ENCODE measurements at places on chromosomes 2 and 18. TPM values are rescaled to one million over a fixed set of nuclear protein-coding genes. Genes with fewer than 3 reads are reported as not detected.
A peak's percentile ranks its signal among the peaks of the same experiment; 100 is the strongest.

DNA sequence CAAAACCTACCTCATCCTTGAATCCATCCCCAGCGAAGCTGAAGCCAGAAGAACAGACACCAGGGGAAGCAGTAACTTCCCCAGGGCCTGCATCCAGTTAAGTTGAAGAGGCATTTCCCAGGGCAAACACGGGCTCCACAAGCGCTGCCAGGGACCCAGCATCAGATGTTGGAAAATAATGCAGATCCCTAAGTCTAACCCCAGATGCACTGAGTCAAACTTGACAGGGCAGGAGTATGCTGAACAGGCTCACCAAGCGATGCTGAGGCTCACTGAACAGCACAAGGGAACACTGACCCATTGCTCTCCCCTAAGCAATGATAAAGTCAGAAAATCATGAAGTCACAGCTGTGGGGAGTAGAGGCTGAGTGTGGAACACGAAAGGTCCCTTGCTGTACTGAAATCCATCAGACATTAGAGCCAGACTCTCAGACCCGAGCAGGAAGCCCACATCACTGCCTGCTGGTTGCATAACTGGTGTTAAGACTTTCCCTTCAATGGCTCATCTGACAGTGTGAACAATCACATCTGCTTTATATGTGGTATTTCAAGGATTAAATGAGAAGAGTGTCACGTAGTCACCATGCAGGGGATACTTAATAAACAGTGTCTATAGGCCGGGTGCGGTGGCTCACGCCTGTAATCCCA is 36.2 kb downstream of the TNS1 start:
- H3K27me3 ChIP-seq: no peaks in the 10 kb centered on the region
- H3K4me3 ChIP-seq: no peak overlapping the region
- DNase-seq: peak; percentile 44
- peaks cover 38% of the 10 kb centered on the region for H3K4me1 ChIP-seq

Gene SERPINB13
- 17.3 TPM for total RNA-seq

Gene CCBE1
- 1.6 TPM for total RNA-seq

- H3K36me3 ChIP-seq: no peaks in the 10 kb centered on the region
- no peak overlapping the region for H3K4me3 ChIP-seq
- no peaks in the 10 kb centered on the region for H3K27me3 ChIP-seq
- no peaks in the 10 kb centered on the region for H3K4me1 ChIP-seq
These were observed 3.8 kb downstream of the SULT1C3 start for GRCh38 chr2:108243566-108243965.

DNA sequence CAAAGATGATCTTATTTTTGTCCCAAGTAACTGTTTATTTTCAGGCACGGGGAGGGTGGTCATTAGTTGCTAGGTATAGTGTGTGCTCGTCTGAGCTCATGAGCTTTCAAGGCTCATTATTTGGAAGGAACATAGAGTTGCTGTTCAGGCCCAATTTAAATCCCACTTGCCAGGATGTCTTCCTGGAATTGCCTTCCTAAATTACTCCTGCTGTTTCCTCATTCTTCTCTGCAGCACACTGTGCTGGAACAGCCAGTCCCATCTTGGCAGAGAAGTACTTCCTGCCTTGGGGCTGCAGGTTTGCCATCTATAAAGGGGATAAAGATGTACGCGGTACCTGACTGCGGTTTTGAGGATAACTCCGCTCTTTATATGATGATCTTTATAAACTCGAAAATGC is 37.3 kb downstream of the GREB1 start:
- DNase-seq: peak; percentile 42
- H3K4me1 ChIP-seq: peaks cover 4% of the 10 kb centered on the region
- no peaks in the 10 kb centered on the region for H3K27me3 ChIP-seq

Gene PLEK
- 1.1 TPM for total RNA-seq

Gene GORASP2
- 48.9 TPM for total RNA-seq

DNA sequence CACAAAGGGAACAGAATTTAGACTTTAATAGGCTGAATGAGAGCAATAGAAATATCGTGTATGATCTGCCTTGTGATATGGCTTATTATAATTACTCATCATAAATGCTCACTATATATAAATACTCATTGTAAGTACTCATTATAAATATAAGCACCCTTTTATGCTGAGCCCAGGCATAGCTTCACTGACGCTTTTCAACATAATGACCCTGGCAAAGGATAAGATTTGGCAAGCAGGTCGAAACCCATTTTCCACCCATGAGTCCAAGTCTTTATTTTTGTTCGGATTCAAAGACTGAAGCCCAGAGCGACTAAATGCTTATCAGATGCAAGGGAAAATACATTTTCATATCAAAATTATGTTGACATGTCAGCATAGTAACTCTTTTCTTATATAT is 500.4 kb downstream of the SLC4A3 start:
- no peak for DNase-seq
- H3K27ac ChIP-seq: no peak overlapping the region
- H3K4me1 ChIP-seq: no peaks in the 10 kb centered on the region

Gene CRYGB
- total RNA-seq: not detected

DNA sequence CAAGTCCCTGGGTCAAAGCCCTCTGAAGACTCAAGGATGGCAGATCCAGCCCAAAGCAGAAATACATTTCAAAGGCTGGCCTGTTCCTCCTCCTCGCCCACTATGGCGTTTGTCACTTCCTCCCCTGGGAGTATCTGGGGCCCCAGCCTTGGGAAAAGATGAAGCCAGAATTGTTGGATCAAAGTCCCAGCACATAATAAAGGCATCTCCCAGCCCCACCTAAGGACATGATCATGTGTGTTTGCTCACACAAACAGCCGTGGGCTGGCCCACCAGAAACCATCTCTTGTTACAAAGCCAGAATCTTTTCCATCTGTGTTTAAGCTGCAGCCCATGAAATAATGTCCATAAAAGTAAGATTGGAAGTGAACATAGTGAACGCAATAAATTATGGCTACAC is 50.1 kb upstream of the HAAO start:
- no peak overlapping the region for H3K4me3 ChIP-seq
- H3K27me3 ChIP-seq: no peaks in the 10 kb centered on the region
- no peaks in the 10 kb centered on the region for H3K36me3 ChIP-seq
- peaks cover 60% of the 10 kb centered on the region for H3K4me1 ChIP-seq

- DNase-seq: no peak
- H3K27ac ChIP-seq: no peak overlapping the region
- no peaks in the 10 kb centered on the region for H3K4me1 ChIP-seq
These were observed 16.8 kb downstream of the GULP1 start for GRCh38 chr2:188308483-188308882.

Gene SOCS6
- total RNA-seq: 17.6 TPM

- H3K27me3 ChIP-seq: no peaks in the 10 kb centered on the region
- no peak overlapping the region for H3K4me3 ChIP-seq
- H3K36me3 ChIP-seq: no peaks in the 10 kb centered on the region
- no peak for DNase-seq
- no peak overlapping the region for H3K27ac ChIP-seq
These were observed 407.0 kb upstream of the KCNJ3 start for GRCh38 chr2:154291511-154291910.

Gene SSB
- 52.3 TPM for total RNA-seq

Gene DNAJC27
- total RNA-seq: 3.1 TPM

DNA sequence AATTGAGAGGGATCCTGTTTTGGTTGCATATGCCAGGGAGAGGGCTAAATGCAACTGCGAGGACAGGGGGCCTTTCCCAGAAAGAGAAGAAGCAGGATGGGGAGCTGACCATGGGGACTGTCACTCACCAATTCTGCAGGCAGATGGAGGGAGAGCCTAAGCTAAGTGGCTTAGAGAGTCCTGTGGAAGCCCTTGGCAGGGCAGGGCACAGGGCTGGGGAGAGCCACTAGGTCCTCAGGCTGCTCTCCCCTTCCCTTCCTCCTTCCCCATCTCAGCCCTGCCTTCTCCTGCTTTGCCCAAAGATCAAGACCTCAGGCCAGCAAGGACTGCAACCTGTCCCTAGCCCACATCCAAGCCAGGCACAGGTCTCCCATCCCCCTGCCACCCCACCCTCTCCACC is 24.4 kb upstream of the CATIP start:
- H3K36me3 ChIP-seq: no peaks in the 10 kb centered on the region
- no peaks in the 10 kb centered on the region for H3K27me3 ChIP-seq
- no peak for DNase-seq
- no peaks in the 10 kb centered on the region for H3K4me1 ChIP-seq
- H3K4me3 ChIP-seq: no peak overlapping the region

DNA sequence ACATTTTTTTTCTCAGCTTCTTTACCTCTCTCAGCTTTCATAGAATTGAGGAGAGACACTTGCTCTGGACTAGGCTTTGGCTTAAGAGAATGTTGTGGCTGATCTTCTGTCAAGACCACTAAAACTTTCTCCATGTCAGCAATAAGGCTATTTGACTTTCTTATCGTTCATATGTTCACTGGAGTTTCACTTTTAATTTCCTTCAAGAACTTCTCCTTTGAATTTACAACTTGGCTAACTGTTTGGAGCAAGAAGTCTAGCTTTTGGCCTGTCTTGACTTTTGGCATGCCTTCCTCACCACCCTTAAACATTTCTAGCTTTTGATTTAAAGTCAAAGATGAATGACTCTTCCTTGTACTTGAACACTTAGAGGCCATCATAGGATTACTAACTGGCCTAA is 104.4 kb upstream of the SLC39A10 start:
- H3K27ac ChIP-seq: no peak overlapping the region
- H3K27me3 ChIP-seq: no peaks in the 10 kb centered on the region
- no peak overlapping the region for H3K4me3 ChIP-seq
- no peak for DNase-seq

Gene FBXO48
- 2.2 TPM for total RNA-seq

DNA sequence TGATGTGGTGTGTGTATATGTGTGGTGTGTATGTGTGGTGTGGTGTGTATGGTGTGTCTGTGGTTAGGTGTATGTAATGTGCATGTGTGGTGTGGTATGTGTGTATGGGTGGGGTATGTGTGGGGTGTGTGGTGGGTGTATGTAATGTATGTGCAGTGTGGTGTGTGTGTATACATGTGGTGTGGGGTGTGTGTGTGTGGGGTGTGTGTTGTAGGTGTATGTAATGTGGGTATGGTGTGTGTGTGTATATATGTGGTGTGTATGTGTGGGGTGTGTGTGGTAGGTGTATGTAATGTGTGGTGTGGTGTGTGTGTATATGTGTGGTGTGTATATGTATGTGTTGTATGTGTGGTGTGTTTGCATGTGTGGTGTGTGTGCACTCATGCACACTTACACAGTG is 84.8 kb upstream of the ID2 start:
- peak; percentile 4 for DNase-seq
- no peaks in the 10 kb centered on the region for H3K27me3 ChIP-seq
- no peaks in the 10 kb centered on the region for H3K4me1 ChIP-seq
- no peaks in the 10 kb centered on the region for H3K36me3 ChIP-seq
- no peak overlapping the region for H3K27ac ChIP-seq

GRCh38 chr2:8115456-8115855 is 566.4 kb upstream of the ID2 start:
- no peak for DNase-seq
- H3K4me1 ChIP-seq: peaks cover 2% of the 10 kb centered on the region
- no peak overlapping the region for H3K27ac ChIP-seq
- H3K4me3 ChIP-seq: no peak overlapping the region

- peaks cover 21% of the 10 kb centered on the region for H3K4me1 ChIP-seq
- peak; percentile 56 for DNase-seq
- H3K36me3 ChIP-seq: no peaks in the 10 kb centered on the region
- no peak overlapping the region for H3K27ac ChIP-seq
- H3K4me3 ChIP-seq: no peak overlapping the region
These were observed 23.9 kb upstream of the ALLC start for GRCh38 chr2:3633982-3634595.

Gene SLC40A1
- total RNA-seq: 20.4 TPM

DNA sequence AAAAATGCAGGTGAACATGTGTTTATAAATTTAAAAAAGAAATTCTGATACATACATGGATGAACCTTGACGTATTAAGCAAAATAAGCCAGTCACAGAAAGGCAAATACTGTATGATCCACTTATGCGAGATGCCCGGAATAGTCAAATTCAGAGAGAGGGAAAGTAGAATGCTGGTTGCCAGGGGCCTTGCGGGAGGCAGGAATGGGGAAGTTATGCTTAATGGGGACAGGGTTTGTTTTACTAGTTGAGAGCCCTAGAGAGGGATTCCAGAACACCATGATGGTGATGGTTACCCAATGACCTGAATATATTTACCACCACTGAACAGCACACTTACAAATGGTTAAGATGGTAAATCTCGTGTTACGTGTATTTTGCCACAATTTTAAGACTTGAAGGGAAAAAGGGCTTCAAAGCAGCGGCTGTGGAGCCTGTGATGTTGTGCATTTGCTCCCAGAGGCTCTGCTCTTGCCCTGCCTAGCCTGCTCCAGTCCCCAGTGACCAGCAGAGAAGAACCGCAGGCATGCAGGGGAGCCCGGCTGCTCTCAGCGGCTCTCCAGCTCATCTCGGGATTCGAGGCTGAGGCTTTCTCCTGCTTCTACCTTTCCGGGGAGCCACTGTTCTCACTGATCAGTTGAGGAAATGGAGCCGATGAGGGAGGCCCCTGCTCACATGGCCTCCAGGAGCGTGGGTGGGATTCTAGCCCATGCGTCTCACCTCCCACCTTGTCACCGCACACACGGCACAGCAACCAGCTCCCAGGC is 51.7 kb upstream of the TFCP2L1 start:
- H3K27me3 ChIP-seq: no peaks in the 10 kb centered on the region
- peaks cover 6% of the 10 kb centered on the region for H3K4me1 ChIP-seq
- no peak overlapping the region for H3K4me3 ChIP-seq
- H3K27ac ChIP-seq: no peak overlapping the region

Gene MOB4
- total RNA-seq: 25.1 TPM

- H3K36me3 ChIP-seq: no peaks in the 10 kb centered on the region
- H3K4me1 ChIP-seq: no peaks in the 10 kb centered on the region
- no peak for DNase-seq
- H3K27me3 ChIP-seq: no peaks in the 10 kb centered on the region
These were observed 1356.2 kb upstream of the NXPH2 start for GRCh38 chr2:140136366-140136765.

Gene ANKRD30BL
- total RNA-seq: not detected

Gene MC4R
- total RNA-seq: not detected

- H3K27me3 ChIP-seq: no peaks in the 10 kb centered on the region
- DNase-seq: no peak
- no peaks in the 10 kb centered on the region for H3K4me1 ChIP-seq
- no peak overlapping the region for H3K27ac ChIP-seq
These were observed 189.1 kb downstream of the UBE2E3 start for GRCh38 chr2:181169503-181169902.

Gene LAMA3
- total RNA-seq: 272 TPM

DNA sequence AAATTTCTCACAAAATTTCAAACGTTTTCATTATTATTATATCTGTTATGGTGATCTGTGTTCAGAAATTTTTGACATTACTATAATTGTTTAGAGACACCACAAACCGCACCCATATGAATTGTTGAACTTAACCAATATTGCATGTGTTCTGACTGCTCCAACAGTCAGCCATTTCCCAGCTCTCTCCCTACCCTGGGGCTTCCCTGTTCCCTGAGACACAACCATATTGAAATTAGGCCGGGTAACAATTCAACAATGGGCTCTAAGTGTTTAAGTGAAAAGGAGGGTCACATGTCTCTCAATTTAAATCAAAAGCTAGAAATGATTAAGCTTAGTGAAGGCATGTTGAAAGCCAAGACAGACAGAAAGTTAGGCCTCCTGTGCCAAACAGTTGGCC is 424.0 kb downstream of the DSC3 start:
- no peak overlapping the region for H3K4me3 ChIP-seq
- DNase-seq: no peak
- no peaks in the 10 kb centered on the region for H3K36me3 ChIP-seq
- no peaks in the 10 kb centered on the region for H3K27me3 ChIP-seq
- no peak overlapping the region for H3K27ac ChIP-seq
- no peaks in the 10 kb centered on the region for H3K4me1 ChIP-seq

- H3K27ac ChIP-seq: no peak overlapping the region
- peaks cover 17% of the 10 kb centered on the region for H3K27me3 ChIP-seq
- no peaks in the 10 kb centered on the region for H3K36me3 ChIP-seq
- no peak overlapping the region for H3K4me3 ChIP-seq
These were observed 8.2 kb upstream of the CIB4 start for GRCh38 chr2:26649322-26649721.

Gene CLEC4F
- 0.60 TPM for total RNA-seq

Gene DCTN1
- 122 TPM for total RNA-seq

All from suprapubic skin (tissue), 4 donors.